OCI-LY7 (cell line): ENCODE measurements at places on chromosomes 16 and 17. TPM values are rescaled to one million over a fixed set of nuclear protein-coding genes. Genes with fewer than 3 reads are reported as not detected.

GRCh38 chr17:50203604-50204345, 2.3 kb upstream of the COL1A1 start:
- DNase-seq = no peak

DNA sequence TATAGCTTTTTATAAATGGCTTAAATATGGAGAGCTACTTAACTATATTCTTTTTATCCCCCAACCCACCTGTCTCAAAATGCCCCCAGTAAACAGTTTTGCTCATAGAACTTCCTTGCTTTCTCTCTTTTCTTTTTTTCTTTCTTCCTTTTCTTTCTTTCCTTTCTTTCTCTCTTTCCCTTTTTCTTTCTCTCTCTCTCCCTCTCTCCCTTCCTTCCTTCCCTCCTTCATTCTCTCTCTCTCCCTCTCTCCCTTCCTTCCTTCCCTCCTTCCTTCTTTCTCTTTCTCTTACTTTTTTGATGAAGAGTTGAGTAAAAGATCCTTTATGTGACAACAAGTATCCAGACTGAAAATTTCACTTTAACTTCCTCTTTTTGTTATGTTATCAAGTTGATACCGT, 48.2 kb downstream of the KCNJ2 start:
- DNase-seq = no peak

DNA sequence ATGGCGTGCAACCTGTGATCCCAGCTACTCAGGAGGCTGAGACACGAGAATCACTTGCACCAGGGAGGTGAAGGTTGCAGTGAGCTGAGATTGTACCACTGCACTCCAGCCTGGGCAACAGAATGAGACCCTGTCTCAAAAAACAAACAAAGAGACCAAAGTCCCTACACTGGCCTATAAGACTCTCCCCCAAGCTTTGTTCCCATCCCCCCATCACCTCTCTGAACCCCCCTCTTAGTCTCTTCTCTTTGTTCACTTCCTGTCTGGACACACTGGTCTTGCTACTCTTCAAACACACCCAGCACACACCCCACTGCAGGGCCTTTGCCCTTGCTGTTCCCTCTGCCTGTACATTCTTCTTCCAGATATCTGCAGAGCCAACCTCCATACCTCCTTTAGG, 7.8 kb upstream of the SCNN1B start:
- DNase-seq = no peak

GRCh38 chr16:54504372-54504771, 217.8 kb upstream of the IRX3 start:
- DNase-seq = no peak

GRCh38 chr17:58328195-58329034, at the start of gene TSPOAP1:
TSPOAP1 (minus strand) TSS chr17:58328795; CDS start chr17:58327920, 875 bp downstream.
- peak; percentile 89 for DNase-seq

- DNase-seq = no peak
These were observed 38.0 kb upstream of the DHX40 start for GRCh38 chr17:59527325-59527917.

- DNase-seq = no peak
These were observed 1.8 kb downstream of the NOXO1 start for GRCh38 chr16:1979271-1980029.

GRCh38 chr17:69179227-69179952, 37.7 kb upstream of the ABCA6 start:
- DNase-seq = no peak

- DNase-seq = no peak
These were observed 1.1 kb downstream of the IL17C start for GRCh38 chr16:88639231-88640038.

- DNase-seq = no peak
These were observed 163.6 kb downstream of the HS3ST3A1 start for GRCh38 chr17:13437966-13438779.

DNA sequence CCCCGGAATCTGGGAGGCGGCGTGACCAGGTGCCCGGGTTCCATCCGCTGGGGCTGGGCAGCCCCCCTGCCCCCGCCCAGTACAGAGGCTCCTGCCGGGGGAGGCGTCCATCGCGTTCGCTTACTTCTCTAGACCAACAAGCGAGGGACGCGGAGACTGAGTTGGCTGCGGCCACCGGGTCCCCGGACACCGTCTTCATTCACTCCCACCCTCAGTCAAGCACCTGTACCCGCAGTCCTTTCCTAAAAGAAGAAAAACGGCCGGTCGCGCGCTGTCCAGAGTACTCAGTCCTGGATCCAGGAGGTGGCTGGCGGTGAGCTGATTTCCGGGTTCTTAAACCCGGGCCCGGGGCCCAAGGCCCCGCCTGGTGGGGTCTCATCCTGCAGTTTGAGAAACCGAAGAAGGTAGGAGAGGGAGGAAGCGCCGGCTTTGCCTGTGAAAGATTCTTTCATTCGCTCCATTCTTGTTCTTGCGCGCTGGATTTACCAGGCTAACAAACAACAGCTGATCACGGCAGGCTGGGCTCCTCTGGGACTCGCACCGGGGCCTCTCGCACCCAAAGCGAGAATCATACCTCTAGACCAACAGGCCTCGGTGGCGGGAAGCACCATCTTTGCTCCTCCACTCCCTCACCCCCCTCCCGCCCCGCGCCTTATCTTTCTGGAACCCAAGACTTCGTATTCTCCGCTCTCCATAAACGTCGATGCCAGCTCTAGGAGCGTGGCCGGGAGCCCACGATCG, 17.4 kb upstream of the OR1F1 start:
- DNase-seq = no peak

DNA sequence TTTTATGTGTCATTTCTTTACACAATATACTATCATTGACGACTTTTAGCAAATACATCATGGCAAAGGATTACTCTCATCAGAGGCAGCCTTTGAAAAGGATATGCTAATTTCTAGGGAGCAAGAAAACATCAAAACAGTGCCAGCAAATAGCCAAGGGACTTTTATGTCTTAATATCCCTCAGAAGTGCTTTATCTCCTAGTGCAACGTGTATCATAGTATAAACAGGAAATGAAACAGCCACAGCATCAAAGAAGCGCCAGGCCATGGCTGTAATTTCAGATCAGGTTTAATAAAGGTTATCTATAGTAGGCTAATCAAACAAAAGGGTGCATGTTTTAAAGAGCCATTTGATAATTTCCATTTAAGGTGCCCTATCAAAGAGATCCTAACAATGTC, 159.9 kb downstream of the AXIN2 start:
- no peak for DNase-seq

- DNase-seq = no peak
These were observed 5.9 kb downstream of the GIT1 start for GRCh38 chr17:29583324-29584248.

- no peak for DNase-seq
These were observed 75.8 kb upstream of the ZNF469 start for GRCh38 chr16:88306860-88307545.

- no peak for DNase-seq
These were observed 22.0 kb downstream of the CAMKK1 start for GRCh38 chr17:3870871-3871306.

- no peak for DNase-seq
These were observed 48.1 kb upstream of the KSR1 start for GRCh38 chr17:27407916-27408864.

DNA sequence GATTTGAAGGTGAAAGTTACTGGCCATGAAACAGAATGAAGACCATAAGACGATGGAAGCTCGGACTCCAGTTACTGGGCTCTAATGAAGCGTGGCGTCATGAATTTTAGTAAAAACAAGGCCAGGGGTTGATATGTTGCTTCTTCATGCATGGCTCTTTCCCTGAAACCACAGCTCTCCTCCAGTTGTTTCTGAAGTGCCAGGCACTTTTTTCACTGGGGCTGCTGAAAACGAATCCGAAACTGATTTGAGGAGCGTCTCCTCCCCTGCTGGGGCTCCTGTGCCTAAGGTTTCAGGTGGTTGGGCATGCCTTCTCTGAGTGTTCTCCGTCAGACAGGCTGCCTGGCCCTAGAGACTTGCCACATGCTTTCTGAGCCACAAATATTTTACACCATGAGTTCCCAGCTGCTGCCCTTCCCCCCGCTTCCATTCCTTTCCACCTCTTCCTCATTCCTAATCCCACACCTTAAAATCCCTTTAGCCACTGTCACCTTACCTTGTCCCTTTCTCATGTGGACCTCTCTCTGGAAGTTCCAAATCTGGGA, 3.7 kb upstream of the MYL4 start:
- peak; percentile 90 for DNase-seq

DNA sequence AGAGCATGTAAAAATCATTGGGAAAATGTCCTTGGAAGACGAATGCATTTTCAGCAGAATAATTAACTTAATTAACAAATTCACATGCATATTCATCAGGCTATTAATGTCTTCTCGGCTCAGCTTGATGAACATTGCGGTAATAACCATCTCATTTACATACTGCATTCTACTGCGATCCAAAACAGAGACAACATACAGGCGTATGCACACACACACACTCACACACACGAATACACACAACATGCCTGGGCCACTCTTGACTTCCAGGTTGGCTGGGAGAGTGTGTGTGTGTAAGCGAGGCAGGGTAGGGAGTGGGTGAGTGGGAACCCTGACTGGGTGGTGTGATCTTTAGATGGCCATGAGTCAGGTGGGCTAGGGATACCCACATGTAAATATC, 44.7 kb downstream of the NEUROD2 start:
- DNase-seq = no peak

Gene REXO5
- 38.9 and 50.7 TPM in 2 replicates for total RNA-seq

Gene KCNJ16
- not detected in 2 replicates for total RNA-seq

Gene TMC6
- total RNA-seq = 234 and 258 TPM in 2 replicates

Gene AMZ2
- 248 and 285 TPM in 2 replicates for total RNA-seq

Gene C1QTNF8
- total RNA-seq = not detected in 2 replicates

Gene NOG
- total RNA-seq = not detected in 2 replicates
